ENCODE measurements at places on chromosomes 2 and 18.

- DNase-seq, result no peak
These were observed 53.4 kb downstream of the CD28 start for GRCh38 chr2:203759690-203760365.

- DNase-seq, result no peak
These were observed 2.2 kb downstream of the RNU4ATAC start for GRCh38 chr2:121532894-121533293.

DNA sequence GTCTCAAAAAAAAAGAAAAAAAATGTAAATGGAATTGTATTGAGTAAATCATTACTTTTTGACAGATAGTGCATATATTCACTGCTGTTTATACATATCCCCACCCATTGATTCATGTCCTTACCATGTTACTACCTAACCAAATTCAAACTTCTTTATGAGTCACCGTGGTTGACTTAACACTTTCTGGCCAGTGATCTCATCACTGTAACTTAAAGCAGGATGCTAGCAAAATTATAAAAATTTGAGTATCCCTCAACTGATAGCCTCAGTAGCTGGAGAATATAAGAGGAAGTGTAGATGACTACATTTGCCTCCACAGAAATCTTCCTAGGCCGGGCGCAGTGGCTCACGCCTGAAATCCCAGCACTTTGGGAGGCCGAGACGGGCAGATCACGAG, 13.4 kb downstream of the CNOT9 start:
- DNase-seq, result no peak

DNA sequence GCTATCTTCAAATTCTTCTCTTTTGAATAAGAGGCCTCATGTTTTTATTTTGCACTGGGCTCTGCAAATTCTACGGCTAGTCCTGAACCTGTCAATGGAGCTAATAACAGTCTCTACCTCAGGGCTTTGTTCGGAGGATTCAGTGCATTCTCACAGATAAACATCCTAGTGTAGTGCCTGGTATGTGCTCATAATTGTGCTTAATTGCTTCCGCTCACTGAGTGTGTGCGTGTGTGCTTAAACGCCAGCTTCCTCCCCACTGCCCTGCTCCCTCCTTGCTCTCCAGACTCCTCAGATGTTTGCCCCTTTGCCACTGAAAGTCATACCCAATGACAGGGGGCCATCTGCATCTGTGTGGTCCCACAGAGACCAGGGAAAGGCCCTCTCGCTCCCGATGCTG, 6.7 kb downstream of the GYPC start:
- peak; percentile 47 for DNase-seq

GRCh38 chr2:65549257-65549627, 116.8 kb upstream of the SPRED2 start:
- no peak for DNase-seq

DNA sequence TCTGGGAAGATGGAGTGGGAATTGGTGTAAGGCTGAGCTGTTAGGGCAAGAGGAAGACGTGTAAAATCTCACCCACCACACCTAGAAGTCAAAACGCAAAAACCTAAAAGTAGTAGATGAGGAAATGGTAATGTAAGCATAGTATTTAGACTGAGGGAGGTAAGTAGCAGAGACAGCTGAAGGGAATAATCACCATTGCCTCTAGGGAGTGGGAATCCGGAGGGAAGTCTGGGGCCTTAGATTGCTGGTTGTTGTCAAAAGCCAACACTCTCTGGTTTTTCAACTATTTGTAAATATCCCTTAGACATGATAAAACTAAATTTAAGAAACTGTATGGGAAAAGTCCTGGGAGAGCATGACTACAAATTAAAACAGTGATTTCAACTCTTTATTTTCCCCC, 28.7 kb upstream of the MYCN start:
- DNase-seq, result no peak

- peak; percentile 42 for DNase-seq
These were observed 47.1 kb downstream of the COPS8 start for GRCh38 chr2:237132799-237133198.

DNA sequence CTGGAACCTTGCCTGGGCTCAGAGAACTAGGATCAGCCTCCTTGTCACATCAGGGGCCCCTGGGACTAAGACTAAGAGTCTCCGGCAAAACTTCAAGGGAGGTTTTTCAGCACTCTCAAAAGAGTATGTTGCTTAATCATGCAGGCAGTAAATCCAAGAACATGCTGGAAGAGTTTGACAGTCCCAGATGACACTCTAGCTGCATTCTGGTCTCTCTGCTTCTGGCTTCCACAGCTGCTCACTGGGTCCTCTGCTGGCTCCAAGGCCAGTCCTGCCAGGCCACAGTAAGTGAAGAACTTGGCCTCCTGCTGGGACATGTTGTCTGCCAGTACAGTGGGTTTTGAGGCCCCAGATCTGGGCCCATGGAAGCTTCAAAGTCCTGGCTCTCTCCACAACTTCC, 45.2 kb upstream of the IL1RL1 start:
- DNase-seq, result no peak

GRCh38 chr2:29628108-29628745, 293.2 kb downstream of the ALK start:
- no peak for DNase-seq

DNA sequence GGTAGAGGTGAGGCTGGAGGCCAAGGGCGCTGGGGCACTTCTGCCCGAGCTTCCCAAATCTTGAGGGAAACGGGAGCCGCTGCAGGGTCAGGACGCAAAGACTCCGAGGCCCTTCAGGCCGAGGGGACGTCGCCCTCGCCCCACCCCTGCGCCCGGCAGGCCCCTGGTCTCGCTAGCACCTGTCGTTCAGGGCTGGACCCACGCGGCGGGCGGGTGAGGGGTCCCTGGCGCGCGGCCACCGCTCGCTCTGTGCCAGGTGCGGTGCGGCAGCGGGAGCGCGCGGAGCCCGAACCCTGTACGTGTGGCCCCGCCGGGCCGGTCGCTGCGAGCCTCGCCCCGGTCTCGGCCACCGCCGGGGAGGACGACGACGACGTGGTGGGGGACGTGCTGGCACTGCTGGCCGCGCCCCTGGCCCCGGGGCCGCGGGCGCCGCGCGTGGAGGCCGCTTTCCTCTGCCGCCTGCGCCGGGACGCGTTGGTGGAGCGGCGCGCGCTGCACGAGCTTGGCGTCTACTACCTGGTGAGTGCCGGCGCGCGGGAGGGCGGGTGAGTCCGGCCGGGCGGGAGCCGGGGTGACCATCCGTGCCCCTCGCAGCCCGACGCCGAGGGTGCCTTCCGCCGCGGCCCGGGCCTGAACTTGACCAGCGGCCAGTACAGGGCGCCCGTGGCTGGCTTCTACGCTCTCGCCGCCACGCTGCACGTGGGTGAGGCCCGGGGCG, 4.9 kb downstream of the ERFE start:
- DNase-seq, result no peak

GRCh38 chr2:9002637-9003365, 683 bp downstream of the MBOAT2 start:
- DNase-seq, result no peak

- no peak for DNase-seq
These were observed 15.3 kb downstream of the YPEL5 start for GRCh38 chr2:30161929-30162706.

DNA sequence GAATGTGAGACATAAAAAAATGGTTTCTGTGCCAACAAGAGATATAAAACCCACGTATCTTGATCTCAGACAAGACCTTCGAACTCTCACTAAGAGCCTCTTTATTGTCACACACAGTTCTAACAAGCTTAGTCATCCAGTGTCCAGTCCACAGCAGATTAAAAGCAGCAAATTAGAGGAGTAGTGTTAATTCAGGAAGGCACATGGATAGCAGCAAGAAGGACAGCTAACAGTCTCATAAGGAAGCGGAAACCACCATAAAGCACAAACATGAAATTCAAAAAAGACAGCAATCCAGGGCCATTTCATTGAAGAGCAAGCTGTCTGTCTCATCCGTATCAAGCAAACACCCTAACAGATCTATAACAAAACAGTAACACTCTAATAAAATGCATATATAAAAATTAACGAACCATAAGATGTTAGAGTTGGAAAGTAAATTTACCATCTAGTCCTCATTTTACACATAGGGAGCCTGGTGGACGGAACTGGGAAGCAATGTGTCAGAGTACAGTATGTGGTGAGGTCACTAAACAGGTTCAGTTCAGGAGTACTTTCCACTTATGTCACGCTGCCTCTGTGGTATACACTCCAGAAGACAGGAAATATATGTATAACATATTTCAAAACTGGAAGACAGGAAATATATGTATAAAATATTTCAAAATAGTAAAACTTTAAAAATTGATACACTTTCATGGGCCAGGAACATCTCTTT, 18.3 kb downstream of the AAK1 start:
- no peak for DNase-seq

GRCh38 chr2:212536817-212537725, 1.5 kb downstream of the ERBB4 start:
- no peak for DNase-seq

- peak; percentile 54 for DNase-seq
These were observed 10.9 kb upstream of the DLX2 start for GRCh38 chr2:172113617-172114016.

DNA sequence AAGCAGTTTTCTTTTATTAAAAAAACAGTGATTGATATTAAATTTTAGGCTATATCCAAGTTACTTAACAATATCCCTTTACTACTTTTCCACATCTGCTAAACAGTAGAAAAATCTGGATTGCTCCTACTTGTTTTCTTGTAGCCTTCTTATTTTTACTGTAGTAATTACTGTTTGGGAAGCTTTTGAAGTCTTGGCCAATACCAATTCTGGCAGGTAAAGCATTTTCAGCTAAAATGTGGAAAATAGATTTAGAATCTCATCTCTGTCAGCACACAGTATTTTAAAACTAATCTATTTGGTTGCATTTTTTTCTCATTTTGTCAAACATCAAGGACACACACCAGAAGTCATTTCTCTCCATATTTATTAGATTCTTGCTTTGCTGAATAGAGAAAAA, 1485.7 kb upstream of the PIK3C3 start:
- DNase-seq, result no peak

- peak; percentile 90 for DNase-seq
These were observed 18.3 kb upstream of the ARHGAP15 start for GRCh38 chr2:143110758-143111428.

DNA sequence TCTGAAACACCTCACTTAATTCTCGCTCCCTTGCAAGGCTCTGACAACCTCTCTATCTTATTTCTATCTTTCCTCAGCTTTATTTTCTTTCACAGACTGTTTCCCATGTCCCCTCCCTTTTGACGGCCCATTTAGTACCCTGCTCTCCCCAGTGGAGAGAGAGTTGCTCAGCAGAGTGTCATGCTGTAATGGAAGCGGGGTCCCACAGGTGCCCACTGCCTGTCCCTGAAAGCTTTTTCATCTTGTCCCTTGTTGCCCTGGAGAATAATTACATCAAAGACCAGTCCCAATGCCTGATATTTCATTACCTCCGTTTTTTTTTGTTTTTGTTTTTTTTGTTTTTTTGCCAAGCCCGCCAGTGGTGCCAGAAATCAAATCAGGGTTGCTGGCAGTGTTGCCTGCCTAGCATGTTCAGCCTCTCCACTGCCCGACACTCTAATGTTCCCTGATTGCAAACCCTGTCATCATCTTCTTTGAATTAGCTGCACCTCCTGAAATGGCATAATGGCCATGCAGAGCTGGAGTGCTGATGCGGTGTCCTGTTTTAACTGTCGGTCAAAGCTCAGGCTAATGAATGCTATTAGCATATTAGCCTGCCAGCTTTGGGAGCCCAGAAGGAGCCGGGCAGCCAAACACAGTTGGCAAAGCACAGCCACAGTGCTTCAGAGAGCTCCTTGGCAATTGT, 71.2 kb upstream of the CAVIN2 start:
- DNase-seq, result no peak

DNA sequence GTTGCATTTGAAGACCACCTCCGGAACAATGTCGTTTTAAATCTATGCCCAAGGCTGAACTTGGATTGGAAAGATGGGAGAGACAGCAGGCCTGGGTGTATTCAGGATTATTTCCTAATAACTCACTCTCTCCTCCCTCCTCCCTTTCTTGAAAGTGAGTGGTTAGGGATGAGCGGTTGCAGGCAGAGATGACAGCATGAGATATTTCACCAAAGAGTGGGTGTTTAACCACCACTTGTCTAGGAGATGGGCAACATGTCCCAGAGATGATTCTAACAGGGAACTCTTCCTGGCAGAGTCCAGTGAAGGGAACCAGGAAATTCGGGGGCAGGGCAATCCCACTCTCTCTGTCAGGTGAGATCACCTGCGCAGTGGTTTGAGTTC, 123.2 kb downstream of the KCTD1 start:
- DNase-seq, result no peak

- DNase-seq, result no peak
These were observed 73.1 kb downstream of the RAB3GAP1 start for GRCh38 chr2:135124924-135125886.

DNA sequence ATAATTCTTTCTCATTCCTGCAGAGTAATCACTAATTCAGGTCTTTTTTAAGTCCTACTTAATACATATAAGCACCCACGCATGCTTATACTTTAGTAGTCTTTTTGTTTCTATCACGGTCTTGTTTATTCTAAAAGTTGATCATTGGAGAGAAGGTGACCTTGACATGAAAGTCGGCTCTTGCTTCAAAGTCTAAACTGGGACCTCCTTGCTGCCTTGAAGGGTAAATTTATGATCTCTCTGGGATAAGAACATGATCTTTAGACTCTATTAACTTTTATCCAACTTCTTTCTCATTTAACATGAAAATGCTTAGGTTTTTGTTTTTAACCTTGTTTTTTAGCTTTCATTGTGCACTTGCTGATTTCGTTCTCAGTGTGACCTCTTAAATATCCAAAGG, 792.3 kb downstream of the DPP10 start:
- DNase-seq, result no peak

DNA sequence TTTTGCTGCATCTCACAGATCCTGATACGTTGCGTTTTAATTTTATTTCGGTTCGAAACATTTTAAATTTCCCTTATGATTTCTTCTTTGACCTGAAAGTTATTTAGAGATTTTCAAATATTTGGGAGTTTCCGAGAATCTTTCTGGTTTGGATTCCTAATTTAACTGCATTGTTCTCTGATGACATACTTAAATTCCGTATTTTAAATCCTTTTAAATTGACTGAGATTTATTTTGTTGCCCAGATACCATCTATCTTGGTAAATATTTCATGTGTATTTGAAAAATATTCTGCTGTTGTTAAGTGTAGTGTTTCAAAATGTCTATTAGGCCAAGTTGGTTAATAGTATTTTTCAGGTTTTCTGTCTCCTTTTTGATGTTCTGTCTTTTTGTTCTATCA, 37.7 kb downstream of the MROH2A start:
- DNase-seq, result no peak

GRCh38 chr18:59249199-59249774, 24.0 kb downstream of the RAX start:
- DNase-seq, result peak; percentile 23

DNA sequence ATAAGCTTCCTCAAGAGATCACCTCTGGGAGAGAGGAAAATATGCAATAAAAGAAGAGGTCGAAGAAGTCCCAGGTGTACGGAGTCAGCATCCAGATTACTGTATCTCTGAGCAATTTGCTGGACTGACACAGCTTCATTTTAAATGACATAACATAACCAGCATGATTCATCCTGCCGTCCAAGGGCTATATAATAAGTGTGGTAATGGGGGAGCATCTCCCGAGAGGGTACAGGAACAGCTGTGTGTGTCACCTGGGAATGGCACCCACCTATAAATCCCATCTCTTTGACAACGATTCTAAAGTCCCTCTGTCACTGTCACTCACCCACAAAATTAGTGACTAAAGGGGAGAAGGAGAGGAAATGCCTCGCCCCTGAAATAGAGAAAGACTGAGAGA, 19.3 kb upstream of the FZD7 start:
- DNase-seq, result no peak

- DNase-seq, result no peak
These were observed 68.6 kb downstream of the NABP1 start for GRCh38 chr2:191746346-191747169.

Data from OCI-LY7 (cell line).